ENCODE measurements at places on chromosomes 1 and 21. TPM values are rescaled to one million over a fixed set of nuclear protein-coding genes. Genes with fewer than 3 reads are reported as not detected.

The STUM gene
- total RNA-seq, result not detected

The IGSF9 gene
- not detected for total RNA-seq

The LMX1A gene
- total RNA-seq, result not detected

The DEDD gene
- total RNA-seq, result 20.3 TPM

The NCDN gene
- total RNA-seq, result 19.1 TPM

The C1orf210 gene
- total RNA-seq, result not detected

The AGO1 gene
- 10.1 TPM for total RNA-seq

The ZNF683 gene
- not detected for total RNA-seq

The SSR2 gene
- total RNA-seq, result 500 TPM

The LDLRAD1 gene
- total RNA-seq, result not detected

The ETV3 gene
- total RNA-seq, result 12.0 TPM

The SLC45A1 gene
- total RNA-seq, result 2.6 TPM

The PBX1 gene
- 77.5 TPM for total RNA-seq

The FCRLA gene
- total RNA-seq, result 0.86 TPM

The IL6R gene
- 15.9 TPM for total RNA-seq

The RGS13 gene
- not detected for total RNA-seq

The UBE2U gene
- not detected for total RNA-seq

The C1QC gene
- total RNA-seq, result not detected

The LY9 gene
- not detected for total RNA-seq

The NCAM2 gene
- 3.9 TPM for total RNA-seq

The CALML6 gene
- total RNA-seq, result 0.63 TPM

The NCF2 gene
- 0.16 TPM for total RNA-seq

The FAM131C gene
- not detected for total RNA-seq

The PAQR6 gene
- 0.60 TPM for total RNA-seq

The ETNK2 gene
- 5.2 TPM for total RNA-seq

The FCAMR gene
- total RNA-seq, result under 0.01 TPM

The NEGR1 gene
- 2.9 TPM for total RNA-seq

The PRAMEF33 gene
- not detected for total RNA-seq

The C1orf94 gene
- total RNA-seq, result not detected

The SIM2 gene
- not detected for total RNA-seq

The TNFSF18 gene
- not detected for total RNA-seq

The RNU1-2 gene
- 10,807 TPM for total RNA-seq

The CLDN8 gene
- total RNA-seq, result not detected

The GRIK1 gene
- total RNA-seq, result under 0.01 TPM

The CD84 gene
- total RNA-seq, result not detected

The S100A7 gene
- not detected for total RNA-seq

The TRIM67 gene
- not detected for total RNA-seq

All from bronchial smooth muscle cell (primary cell).